Suppressor macrophage (primary cell): ENCODE measurements at places on chromosomes 1 and 21.

- DNase-seq = peak; percentile 80
These were observed 5.7 kb upstream of the ACOT11 start for GRCh38 chr1:54542120-54542961.

- peak; percentile 78 for DNase-seq
These were observed 28.5 kb upstream of the KCNQ4 start for GRCh38 chr1:40755067-40755466.

GRCh38 chr1:50424045-50424883 lies 1.0 kb upstream of the DMRTA2 start:
- DNase-seq = peak; percentile 40

DNA sequence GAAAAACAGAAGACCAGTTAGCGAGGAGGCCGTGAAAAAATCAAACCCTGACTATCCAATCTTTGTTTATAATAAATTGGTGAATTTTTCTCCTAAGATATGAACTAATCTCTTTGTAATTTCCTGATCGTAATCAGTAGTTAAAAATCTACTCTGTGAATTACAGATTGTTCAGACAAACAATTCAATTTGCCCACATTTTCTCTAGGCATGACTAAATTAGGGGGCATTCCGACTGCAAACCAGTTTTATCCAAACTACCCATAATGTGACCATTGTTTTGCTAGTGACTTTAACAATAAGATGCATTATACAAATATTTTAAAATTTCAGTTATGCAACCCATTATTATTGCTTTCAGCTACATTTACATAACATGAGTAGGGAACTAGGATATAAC lies 546.9 kb upstream of the ADAMTS5 start:
- DNase-seq = no peak

GRCh38 chr1:219541946-219542345 lies 71.0 kb downstream of the ZC3H11B start:
- DNase-seq = no peak

DNA sequence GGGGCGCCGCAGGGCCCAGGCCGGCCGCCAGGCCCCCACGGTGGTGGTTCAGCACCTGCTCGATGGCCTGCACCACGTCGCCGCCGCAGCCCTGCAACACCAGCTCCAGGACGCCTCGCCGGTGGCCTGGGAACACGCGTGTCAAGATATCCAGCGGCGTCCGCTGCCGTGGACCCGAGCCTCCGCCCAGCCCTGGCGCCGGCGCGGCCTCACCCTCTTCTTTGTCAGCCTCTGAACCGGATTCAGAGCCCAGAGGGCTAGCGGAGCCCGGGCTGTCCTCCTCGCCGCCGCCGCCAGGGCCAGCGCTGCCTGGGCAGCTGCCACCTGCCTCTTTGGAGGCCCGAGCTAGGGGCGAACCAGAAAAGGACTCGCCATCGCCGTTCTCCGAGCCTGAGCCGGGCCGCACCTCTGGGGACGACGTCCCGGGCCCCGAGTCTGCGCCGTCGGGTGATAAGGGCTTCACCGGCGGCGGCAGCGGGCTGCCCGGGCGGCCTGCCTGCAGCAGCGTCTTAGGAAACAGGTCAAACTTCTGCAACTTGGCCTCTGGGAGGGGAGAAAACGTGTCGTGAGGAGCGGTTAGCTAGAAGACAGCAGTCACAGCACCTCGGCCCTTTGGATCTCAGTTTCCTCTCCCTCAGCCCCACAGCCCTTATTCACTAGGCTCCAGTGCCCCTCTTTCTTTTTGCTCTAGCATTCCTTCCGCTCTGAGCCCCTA lies 3.9 kb downstream of the DMRTA2 start:
- DNase-seq = no peak

- DNase-seq = peak; percentile 90
These were observed 166.8 kb downstream of the HIVEP3 start for GRCh38 chr1:41751804-41752513.

DNA sequence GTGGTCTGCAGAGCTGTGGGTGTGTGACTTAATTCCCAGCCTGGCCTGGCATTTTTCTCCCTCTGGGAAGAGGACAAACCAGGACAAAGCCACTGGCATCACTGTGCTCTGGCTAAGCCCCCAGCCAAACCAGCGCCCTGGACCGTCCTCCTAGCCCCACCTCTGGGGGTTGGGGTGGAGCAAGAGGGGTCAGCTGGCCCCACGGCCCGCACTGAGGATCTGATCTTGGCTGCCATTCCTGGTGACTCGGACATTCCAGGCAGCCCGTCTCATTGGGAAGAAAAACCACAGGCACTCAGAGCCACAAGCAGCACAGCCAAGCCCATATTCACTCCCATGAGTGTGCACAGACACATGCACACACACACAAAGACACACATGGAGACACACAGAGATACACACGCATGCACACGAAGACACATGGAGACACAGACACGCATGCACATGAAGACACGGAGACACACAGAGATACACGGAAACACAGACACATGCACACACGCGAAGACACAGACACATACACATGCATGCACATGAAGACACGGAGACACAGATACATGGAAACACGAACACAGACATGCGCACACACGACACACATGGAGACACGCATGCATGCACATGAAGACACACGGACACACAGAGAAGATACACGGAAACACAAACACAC lies 2.3 kb upstream of the MXRA8 start:
- DNase-seq = no peak

DNA sequence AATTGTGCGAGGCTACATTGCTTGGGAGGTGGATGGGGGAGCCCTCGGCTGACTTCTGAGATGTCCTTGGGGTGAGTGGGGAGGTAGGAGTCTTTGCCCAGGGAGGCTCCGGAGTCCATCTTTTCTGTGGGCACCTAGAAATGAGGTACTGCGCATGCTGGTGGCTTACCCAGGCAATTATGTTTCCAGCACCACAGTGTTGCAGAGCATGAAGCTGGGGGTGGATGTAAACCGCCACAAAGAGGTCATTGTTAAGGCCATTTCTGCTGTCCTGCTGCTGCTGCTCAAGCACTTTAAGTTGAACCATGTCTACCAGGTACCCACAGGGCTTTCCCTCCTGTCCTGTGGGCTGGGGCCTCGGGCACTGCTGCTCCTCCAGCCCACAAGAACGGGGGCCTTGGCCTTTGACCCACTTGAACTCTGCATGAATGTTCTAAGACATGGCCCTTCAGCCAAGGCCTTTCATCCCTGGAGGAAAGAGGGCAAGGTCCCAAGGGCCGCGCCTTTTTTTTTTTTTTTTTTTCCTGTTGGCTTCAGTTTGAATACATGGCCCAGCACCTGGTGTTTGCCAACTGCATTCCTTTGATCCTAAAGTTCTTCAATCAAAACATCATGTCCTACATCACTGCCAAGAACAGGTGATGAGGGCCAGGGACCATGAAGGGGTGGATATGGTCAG lies 14.6 kb downstream of the STRIP1 start:
- DNase-seq = no peak

GRCh38 chr1:65953170-65953569 lies 160.5 kb downstream of the PDE4B start:
- no peak for DNase-seq

DNA sequence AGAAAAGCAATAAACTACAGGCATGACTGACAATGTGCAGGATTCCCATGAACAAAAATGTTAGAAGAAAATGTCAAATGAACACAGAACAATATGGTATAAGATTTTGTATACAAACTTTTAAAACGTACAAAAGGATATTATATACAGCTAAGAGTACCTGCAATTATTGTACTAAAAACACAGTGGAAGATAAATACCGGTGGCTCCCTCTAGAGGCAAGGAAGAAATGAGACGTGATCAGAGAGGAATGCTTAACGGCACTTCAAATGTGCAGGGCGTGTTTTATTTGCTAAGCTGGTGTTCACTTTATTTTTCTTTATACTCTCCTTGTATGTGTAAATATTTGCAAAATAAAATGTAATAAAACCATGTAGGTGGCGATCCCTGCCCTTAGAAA lies 191.8 kb upstream of the SAMSN1 start:
- DNase-seq = peak; percentile 67

DNA sequence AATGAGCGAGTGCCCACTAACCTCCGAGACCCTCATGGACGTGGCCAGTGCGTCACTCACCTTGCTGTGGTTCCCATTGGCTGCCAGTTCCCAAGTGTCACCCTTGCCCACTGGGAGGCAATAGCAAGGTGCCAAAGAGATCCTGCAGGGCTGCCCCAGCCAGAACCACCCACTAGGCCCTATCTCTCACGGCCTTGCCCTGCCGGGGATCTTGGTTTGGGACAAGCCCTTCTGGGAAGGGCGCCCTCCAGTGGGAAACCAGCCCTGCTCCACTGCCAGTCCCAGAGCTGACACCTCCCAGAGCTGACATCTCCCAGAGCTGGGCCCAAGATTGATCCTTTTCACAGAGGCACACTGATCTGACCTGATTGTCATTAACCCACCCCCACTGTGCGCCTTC lies 2.1 kb upstream of the SELENON start:
- DNase-seq = peak; percentile 81

GRCh38 chr1:230982696-230983095 lies 3.8 kb downstream of the ARV1 start:
- no peak for DNase-seq

DNA sequence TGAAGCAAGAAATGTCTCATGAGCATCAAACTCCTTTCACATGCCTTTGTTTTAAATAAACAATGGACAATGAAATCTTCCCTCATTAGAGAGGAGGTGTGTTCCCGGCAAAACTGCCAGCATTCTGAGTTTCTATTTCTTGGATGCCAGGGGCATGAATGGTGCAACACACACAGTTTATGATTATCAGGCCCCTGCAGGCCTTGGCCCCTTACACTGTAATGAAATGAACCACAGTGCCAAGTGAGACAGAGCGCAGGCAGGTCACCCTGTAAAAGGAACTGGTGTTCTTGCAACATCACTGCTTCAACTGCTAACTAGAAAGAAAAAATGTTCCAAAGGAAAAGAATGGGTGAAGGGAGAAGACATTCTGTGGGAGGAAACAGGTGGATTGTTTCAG lies 3.8 kb upstream of the PIGC start:
- peak; percentile 20 for DNase-seq

- no peak for DNase-seq
These were observed 238.4 kb downstream of the NPHP4 start for GRCh38 chr1:5753549-5754421.

GRCh38 chr1:60841116-60842046 lies 241.0 kb upstream of the NFIA start:
- no peak for DNase-seq

GRCh38 chr1:171344473-171344820 lies 30.5 kb downstream of the FMO4 start:
- DNase-seq = no peak

GRCh38 chr21:38995731-38996130 lies 187.5 kb downstream of the PSMG1 start:
- DNase-seq = no peak

- no peak for DNase-seq
These were observed 278.3 kb upstream of the NRIP1 start for GRCh38 chr21:15343066-15343465.

- no peak for DNase-seq
These were observed 1.9 kb downstream of the ETNK2 start for GRCh38 chr1:204149635-204150565.

DNA sequence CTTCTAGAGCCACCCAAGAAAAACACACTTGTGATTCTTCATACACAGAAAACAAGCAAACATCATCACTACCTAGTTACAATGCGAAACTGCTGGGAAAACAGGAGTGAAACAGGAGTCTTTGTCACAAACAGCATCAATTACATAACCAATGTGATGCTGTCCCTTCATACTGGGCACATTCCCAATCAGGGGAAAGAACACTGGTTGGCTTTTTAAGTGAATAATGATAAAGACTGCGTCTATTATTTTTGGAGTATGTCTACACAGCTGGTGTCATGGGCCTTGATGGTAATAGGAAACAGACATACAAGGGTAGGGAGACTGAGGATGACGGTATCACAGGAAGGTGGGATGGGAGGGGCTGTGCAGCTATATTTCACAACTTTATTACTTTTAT lies 43.3 kb downstream of the SIPA1L2 start:
- no peak for DNase-seq

- DNase-seq = no peak
These were observed 257.8 kb downstream of the NPHP4 start for GRCh38 chr1:5734414-5734813.

DNA sequence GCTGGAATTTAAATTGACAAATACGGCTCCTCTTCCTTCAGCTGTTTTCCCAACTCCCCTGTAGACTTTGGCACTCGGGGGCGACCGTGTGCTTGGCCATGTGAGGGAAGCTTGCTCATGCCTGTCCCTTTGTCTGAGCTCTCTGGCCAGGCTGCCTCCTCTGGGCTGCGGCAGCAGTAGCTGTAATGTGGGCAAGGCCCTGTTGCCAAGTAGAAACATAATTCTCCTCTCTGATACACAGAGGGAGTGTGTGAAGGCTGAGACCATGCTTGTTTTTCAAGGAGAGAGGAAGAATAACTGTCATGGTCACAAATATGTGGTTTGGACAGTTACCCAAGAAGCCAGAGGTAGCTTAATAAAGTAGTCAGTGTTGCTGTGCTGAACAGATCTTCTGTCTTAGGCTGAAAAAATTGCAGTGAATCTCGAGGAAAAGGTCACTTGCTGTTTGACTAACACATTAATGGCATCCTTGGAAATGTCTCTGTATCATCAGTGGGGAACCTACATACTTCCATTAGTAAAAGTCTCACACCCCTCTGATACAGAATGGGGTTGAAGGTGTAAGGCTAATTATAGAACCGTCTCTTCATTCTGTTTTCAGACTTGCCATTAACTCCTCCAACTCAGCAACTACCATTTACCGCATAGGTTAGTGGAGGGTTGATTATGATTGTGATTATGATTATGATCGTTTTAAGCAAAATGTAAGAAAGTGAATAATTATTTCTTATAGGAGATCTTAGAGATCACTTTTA lies 94.6 kb downstream of the TGFB2 start:
- DNase-seq = no peak
